Thymus (tissue), 14 donors: ENCODE measurements at places on chromosomes 2 and 18. TPM values are rescaled to one million over a fixed set of nuclear protein-coding genes. Genes with fewer than 3 reads are reported as not detected.
A peak's percentile ranks its signal among the peaks of the same experiment; 100 is the strongest.

COL6A3 gene
- 28.8 TPM for total RNA-seq

CHRND gene
- 0.57 TPM for total RNA-seq

POTEC gene
- total RNA-seq: not detected

HOXD12 gene
- total RNA-seq: not detected

GRCh38 chr2:155026651-155027174 lies 328.2 kb downstream of the KCNJ3 start:
- no peak for DNase-seq

- no peak for DNase-seq
Measured at GRCh38 chr2:139478165-139478914, 698.1 kb upstream of the NXPH2 start.

DNA sequence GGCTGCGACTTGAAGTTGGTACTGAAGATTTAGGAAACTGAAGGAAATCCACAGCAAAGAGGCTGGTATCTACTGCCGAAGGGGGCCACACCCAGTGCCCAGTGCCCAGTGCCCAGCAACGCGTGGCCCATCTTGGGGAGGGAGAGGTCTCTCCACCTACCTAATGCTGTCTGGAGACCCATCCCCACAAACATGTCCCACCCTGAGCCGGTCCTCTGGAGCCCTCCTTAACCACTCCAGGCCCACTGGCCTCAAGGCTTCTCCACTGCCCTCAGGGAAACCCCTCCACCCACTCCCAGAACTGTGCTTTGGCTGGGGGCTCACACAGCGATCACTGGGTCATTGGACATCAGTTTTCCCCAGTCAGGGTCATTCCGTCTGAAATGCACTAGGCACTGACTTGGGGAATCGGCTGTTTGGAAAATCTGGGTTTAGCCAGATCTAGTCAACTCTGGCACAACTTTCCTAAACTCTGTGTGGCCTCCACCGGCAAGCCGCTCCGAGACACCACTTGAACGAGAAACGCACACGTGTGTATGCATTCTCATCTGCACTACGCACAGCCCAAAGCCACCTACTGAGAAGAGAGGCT lies 20.1 kb downstream of the GPR55 start:
- no peak for DNase-seq

DNA sequence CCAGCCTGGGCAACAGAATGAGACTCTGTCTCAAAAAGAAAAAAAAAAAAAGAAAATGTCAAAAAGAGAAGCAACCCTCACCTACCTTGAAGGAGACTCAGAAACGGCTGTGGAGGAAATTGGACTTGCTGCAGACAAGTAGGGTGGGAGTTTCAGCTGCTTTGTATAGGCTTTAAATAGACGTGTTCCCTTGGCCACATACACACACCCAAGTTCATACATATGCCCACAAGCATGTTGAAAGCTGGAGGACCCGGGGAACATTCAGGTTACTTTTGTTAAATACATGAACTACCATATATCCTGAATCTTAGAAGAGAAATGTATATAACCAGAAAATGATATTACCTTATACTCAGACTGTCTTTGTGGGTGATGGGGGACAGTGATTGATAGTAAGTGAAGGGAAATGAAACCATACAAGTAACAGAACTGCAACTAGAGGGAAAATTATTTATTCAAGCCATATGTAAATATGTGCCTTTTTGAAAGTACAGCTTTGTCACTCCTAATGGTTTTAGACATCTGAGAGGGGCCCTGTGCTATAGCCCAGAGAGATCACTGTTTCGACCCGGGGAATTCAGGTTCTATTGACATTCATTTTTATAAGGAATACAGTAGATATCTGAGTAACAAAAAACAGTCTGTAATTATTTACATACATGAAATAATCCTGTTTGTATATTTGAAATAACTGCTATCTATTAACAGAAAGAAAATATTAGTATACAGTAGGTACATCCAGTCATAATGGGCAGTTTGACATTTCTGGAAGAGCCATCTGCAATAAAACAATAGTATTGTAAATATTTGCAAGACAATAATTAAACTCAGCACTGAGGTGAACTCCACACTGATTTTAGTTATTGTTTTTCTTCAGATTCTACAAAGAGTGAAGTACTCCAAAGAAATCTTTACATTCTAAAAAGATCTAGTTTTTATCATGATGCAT lies 48.0 kb upstream of the TGIF1 start:
- no peak for DNase-seq

GRCh38 chr18:6648581-6648980 lies 80.9 kb upstream of the ARHGAP28 start:
- no peak for DNase-seq

DNA sequence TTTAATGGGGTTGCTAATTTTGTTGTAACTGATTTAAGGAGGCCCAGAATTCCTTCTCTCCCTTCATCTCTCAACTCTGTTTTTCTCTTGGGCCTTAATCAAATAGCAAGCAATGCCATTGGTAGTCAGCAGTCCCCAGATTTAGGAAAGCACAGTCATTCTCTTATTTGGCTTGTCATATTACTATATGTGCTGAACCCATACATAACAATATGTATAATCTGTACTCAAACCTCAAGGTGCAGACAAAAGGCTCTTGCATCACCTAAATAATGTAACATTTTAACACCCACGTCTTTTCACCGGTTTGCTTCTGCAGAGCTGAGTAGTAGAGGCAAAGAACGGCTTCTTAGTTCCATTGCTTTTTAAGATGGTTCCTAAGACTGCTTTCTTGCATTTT lies 33.4 kb downstream of the METTL8 start:
- DNase-seq: no peak

DNA sequence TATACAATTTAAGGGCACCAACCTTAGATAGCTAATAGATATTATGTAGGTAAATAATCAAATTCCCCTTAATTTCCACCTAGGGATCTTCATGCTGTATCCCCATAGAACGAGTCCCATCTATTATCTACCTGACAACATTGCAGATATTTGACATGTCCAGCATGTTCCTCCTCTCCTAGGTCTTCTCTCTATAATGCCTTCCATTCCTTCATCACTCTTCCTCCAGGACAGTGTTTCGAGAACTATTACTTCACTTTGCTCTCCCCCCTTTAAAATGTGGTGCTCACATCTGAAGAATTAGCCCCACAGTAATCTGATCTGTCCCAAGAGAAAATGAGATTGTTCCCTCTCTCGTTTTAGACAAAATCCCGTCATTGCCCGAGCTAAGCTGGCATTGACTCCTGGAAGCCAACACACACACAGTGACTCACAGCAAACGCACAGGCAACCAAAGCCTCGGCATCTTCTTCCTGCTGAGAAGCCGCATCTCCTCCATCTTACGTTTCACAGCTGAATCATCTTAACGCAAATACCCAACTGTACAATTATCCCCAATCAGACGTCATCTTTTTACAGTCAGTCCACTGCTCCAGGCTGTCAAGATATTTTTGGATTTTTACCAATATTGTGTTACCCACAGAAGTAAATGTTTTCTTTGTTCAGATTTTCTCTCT lies 162.9 kb upstream of the AGAP1 start:
- no peak for DNase-seq

GRCh38 chr2:26846334-26847306 lies 1.3 kb upstream of the DPYSL5 start:
- DNase-seq: peak; percentile 76

- DNase-seq: no peak
Measured at GRCh38 chr2:46188041-46188716, 109.0 kb upstream of the EPAS1 start.

DNA sequence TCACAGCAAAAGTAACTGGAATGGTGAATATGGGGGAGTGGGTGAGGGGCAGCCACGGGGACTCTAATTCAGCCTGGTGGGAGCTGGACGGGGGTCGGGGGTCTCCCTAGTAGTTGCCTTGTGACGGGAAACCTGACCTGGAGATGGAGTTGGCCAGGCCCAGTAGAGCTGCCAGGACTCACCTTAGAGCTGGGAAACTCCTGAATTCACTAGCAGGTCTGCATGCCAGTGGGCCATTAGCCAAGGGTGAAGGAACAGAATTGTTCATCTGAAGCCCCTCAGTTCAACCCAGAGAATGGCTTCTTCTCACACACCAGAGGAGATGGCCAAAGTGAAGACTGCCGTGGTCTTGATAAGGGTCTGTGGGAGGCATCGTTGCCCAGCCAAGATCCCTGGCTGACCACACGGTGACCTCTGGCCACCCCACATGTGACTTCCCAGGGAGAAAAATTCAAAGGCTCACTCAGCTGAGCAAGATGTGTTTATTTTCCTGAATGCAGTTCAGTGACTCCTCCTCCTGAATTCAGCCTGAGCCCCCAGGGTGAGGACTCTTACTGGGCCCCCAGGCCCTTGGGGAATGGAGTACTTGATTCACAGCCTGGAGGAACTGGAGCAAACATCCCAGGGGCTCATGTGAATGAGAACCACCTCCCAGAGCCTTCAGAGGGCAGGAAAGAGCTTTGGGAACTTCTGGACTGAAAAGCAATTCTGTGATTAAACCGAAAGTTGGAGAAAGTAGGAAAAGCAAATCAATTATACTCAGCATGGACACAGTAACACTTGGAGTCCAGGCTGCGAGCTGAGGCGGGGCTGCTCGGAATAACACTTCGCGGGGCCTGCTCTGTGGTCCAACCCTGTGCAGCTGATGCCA lies 25.2 kb downstream of the MOCOS start:
- DNase-seq: no peak

GRCh38 chr2:65782996-65783650 lies 350.7 kb upstream of the SPRED2 start:
- DNase-seq: no peak

GRCh38 chr2:219689676-219690628 lies 62.5 kb downstream of the SLC4A3 start:
- peak; percentile 29 for DNase-seq
